NCI-H2107 (cell line): ENCODE measurements at places on chromosomes 2 and 18.

- DNase-seq: no peak
Measured at GRCh38 chr2:233367586-233367985, 13.3 kb downstream of the DGKD start.

- no peak for DNase-seq
Measured at GRCh38 chr18:58095222-58095621, 51.2 kb downstream of the NEDD4L start.

- DNase-seq: no peak
Measured at GRCh38 chr2:66443979-66444861, 9.3 kb downstream of the MEIS1 start.

DNA sequence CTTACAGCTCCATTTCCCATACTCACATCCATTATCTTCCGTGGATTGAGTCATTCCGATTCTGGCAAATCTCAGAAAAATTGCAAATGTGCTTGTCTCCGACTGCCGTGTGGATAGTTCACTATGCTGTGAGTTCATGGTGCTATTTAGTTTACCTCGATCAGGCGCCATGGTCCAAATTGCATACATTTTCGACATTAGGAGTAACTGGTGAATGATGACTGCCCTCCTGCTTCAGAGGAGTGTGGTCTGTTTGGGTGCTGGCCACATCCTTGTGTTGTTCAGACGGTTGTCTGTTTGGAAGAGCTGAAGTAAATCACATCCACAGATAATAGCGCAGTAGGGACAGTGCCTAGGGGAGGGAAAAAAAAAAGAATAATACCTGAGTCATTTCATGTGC, 439.5 kb downstream of the ZNF516 start:
- DNase-seq: no peak

GRCh38 chr2:215790523-215791421, 222.6 kb downstream of the MREG start:
- DNase-seq: no peak

DNA sequence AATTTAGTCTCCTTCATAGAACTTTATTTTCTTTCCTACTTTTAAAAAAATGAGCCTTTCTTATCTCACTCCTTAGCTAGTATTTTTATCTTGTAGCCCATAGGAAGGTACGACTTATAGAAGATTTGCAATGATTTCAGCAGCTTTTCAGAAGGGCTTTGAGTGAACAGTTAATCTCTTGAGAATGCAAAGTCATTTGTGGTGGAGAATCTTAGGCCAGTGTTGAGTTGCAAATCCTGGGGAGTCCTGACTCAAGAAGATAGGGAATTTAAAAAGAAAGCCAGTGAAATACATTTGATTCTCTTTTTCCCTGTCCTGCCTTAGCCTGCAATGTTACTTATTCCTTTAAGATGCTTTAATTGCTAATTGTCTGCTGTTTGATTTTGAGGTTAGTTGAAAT, 33.6 kb downstream of the LYPD6 start:
- DNase-seq: no peak
